Mucosa of descending colon (tissue), 3 donors: ENCODE measurements at places on chromosomes 12 and 14. TPM values are rescaled to one million over a fixed set of nuclear protein-coding genes. Genes with fewer than 3 reads are reported as not detected.

GRCh38 chr12:130642856-130643255, 73.2 kb downstream of the RIMBP2 start:
- no peak for DNase-seq

DNA sequence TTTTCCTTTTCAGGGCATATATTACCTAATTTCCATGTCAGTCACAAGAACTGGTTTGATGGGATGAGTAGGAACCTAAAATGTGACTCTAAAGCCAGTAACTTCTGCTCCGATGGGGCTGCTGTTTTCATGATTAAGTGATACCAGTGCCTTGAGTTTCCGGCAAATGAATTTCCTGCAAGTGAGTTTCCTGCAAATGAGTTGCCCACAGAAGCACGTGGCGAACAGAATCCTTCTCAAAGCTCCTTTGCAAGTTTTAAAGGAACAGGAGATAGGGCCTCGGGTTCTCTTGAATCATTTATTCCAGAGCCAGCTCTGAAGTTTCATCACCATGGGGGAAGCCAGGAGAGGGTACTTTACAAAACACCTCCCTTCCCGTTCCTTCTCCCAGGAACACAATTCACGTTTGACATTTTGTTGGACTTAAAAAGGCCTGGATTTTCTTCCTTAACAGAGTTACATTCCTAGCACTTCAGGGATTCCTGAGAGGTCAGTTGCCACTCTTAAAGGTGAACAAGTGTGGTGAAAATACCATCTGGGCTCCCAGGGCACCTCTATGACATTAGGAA, 2.2 kb upstream of the PPTC7 start:
- no peak for DNase-seq

DNA sequence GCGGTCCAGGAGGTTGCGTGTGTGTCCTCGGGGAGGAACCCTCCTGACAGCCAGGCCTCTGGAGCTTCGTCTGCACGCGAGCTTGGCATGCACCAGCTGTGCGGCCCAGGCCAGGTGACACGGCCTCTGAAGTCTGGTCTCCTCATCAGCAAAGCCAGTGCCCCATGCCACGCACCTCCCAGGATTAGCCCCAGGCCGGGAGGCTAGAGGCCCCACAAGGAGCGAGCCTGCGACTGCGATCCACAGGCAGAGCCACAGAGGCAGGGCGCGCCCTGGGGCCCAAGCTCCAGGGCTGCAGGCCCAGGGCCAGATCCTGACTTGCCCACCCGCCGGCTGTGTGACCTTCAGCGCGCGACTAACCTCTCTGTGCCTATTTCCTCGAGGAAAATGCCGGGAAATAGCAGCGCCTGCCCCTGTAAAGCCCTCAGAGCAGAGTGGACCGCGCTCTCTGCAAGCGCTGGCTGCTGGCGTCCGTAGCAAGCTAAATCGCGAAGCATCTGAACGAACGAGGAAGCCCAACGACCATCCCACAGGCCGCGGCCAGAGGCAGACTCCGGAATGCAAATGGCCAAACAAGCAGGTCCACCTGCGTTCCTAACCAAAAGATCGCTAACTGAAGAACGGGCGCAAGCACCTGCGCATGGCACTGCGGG, 492 bp upstream of the BTBD6 start:
- no peak for DNase-seq

DNA sequence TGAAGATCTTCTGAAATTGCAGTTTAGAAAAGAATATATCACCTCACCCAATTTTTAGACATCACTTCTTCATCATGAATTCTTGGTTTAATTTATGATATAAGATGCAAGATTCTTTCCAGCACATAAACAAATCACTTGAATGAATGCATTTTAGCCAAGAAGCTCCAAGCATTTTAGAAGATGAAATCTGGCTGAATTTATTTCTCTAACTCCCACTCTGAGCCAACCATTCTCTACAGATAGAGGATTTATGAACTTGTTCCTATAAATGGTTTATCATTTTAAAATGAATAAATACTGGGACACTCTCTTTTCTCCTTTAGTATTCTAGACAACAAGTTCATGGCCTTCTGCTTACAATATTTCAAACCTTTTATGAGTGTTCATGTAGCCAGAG, 71.7 kb downstream of the GRIP1 start:
- DNase-seq: no peak

GRCh38 chr14:106436310-106436905, 910.0 kb downstream of the TMEM121 start:
- peak; percentile 20 for DNase-seq

- no peak for DNase-seq
Measured at GRCh38 chr12:50581226-50582184, 76.7 kb downstream of the DIP2B start.

DNA sequence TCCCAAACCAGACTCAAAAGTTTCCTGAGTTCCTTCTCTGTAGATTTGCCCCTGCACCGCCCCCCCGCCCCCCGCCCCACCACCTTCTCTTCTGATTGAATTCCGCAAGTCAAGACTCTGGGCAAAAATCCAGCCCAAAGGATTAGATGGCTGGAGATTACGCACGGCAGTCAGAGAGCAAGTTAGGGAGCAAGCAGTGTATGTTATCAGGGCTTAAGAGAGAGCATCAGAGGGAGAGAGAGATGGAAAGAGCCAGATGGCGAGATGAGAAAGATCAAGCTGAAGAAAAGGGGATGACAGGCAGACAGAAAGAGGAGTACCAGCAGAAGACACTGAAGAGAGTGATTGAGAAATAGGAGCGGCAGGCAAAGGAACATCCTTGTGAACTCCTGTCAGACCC, 13.9 kb upstream of the ANKRD33 start:
- DNase-seq: peak; percentile 3

The ANO4 gene
- total RNA-seq: 0.13 TPM

The SMIM41 gene
- total RNA-seq: 0.41 TPM

- DNase-seq: no peak
Measured at GRCh38 chr12:19198272-19198671, 68.7 kb downstream of the PLEKHA5 start.
